ENCODE measurements at places on chromosomes 7 and 10.

- no peak for DNase-seq
Observed at GRCh38 chr10:26887611-26888215, 27.0 kb upstream of the ABI1 start.

DNA sequence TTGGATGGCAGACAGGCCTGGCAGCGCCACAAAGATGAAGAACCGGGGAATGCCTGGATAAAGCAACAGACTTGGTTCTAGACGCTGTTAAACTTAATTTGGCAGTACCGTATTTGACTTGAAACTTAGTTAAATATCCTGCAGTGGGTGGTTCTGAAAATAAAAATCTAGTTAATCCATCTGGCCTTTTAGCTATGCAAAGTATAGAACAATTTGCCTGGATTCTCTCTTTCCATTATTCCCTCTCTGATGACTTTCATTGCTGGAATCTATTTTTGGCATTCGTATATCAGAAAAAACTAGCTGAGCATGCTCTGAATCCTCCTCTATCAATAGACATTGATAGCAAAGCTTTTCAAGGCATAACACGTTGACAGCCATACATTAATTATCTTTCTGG, 203.6 kb downstream of the MACC1 start:
- DNase-seq: no peak

DNA sequence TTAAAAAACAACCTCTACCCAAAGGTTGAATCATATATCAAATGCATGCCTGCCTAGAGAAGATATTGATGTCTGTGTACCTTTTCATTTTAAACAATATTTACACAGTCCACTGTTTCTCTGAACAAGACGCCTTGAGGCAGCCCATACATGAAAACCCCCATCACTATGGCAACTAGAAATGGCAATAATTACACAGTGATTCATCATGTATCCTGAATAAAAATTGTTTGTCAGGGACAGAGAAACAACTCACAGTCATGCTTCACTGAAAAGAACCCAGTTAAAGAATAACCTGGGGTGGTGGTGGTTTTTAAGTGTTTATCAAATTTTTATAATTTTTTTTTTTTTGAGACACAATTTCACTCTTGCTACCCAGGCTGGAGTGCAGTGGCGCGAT, 19.7 kb downstream of the DNAJC12 start:
- DNase-seq: peak; percentile 52

- DNase-seq: no peak
Observed at GRCh38 chr10:58175990-58176900, 91.4 kb downstream of the IPMK start.

GRCh38 chr10:20173046-20173445, 356.8 kb downstream of the PLXDC2 start:
- DNase-seq: no peak

- DNase-seq: no peak
Observed at GRCh38 chr10:67100951-67101350, 175.1 kb downstream of the LRRTM3 start.

DNA sequence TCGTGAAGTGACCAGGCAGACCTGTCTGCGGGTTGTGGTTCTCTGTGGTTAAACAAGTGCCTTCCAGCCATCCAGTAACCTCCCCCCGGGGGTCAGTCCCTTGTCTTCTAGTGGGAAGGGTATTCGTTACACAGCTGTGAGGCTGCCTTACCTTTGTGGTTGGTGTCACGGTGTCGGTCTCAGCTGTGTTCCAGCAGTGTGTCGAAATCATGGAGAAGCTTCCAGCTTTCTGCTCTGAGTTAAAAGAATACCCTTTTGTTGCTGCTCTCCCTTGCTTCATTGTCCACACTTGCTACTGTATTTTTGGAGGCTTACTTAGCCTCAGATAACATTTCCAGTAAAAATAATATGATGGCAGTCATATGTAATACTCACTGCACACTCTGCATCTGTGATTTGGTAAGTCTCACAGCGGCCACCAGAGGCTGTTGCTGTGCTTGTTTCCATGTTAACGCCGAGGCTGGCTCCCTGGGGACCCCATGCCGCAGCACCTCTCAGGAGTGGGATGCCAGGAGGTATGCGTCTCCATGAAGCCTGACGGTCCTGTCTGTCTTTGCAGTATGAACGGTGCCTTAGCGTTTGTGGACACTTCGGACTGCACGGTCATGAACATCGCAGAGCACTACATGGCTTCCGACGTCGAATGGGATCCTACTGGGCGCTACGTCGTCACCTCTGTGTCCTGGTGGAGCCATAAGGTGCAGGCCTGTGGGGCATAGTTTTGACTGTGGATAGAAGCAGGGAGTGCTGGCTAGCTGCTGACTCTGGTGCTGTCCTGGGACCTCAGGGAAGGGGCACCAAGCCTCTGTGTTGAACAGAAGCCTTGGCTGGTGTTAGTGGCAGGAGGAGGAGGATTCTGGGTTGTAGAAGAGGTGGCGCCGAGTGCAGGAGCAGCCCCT, 20.5 kb downstream of the EIF3B start:
- DNase-seq: no peak

- DNase-seq: peak; percentile 21
Observed at GRCh38 chr10:70575874-70576802, 26.4 kb downstream of the PRF1 start.

DNA sequence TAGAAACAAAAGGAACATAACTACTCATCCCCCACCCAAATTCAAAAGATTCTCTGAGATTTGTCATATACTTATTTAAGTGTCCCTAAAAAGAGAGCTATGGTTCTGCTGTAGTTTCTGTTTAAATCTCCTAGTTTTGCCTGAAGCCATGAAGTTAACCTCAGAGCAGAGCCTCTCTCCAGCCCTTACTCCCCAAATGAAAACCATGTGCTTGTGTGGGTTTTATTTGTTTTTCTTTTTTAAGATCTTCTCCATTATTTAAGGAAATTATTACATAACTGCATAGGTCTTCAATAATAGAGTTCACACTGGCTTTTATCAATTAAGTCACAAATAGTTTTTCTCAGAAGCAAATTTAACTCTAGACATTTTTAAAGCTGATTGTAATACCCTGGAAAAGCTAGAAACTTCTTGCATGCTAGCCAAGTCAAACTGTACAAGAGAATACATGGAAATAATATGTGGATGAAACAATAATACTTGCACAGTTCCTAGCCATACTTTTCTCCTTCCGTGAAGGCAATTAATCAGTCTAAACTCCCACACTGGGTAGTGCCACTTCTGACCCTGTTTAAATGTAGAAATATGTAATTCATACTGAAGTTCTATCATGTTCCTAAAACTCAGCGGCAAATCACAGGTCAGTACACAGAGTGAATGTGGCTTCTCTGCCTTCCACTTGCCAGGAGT, 579.7 kb downstream of the SUGCT start:
- DNase-seq: no peak

DNA sequence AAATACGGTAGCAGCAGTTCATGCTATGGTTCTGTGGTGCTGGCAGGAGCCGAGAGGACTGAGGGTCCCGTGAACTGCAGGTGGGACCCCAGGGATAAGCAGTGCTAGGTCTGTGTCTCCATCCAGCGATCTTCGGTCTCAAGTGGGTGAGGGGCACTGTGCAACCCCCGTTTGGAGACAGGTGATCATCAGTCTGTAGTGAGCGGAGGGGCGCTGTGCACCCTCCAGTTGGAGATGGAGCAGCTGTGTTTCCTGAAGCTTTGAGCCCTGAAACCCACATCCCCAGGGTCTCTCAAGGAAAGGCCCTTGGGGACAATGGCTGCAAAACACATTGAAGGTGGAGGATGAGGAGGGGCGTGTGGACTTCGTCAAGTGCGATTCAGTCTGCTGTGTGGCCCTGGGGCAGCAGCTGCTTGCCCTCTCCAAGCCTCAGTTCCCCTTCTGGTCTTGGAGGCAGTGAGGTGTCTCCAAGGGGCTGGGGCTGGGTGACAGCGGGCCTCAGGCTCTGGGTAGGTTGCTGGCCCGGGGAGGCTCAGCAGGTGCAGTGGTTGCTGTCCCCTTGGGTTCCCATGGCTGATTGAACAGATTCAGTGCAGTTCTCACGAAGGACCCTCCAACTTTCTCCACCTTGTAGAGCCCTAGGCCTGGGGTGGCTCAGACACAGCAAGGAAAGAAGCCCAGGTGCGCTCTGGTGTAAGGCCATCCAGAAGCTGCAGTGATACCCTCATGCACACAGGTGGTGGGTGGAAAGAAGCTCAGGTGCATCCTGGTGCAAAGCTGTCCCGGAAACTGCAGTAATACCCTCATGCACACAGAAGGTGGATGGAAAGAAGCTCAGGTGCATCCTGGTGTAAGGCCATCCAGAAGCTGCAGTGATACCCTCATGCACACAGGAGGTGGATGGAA, 160.6 kb downstream of the ADARB2 start:
- DNase-seq: no peak

DNA sequence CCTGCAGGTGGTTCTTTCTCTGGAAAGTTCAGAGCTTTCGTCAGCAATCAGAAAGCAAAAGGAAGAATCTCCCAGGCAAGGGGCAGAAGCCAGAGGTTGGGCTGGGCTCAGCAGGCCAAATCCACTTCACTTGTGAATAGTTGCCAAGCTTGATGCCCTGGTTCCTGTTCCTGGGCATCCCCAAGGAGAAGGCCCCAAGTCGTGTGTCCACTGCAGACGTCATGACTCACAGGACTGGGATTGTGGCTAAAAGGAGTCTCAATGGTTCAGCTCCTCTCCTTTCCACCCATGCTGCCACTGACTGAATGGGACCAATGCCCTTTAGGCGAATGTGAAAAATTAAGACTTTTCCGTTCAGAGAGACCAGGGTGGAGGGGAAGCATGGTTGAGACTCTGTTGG, 38.6 kb upstream of the TRIM8 start:
- DNase-seq: no peak

- peak; percentile 4 for DNase-seq
Observed at GRCh38 chr10:77578583-77579227, 58.9 kb downstream of the KCNMA1 start.

GRCh38 chr7:113677811-113678210, 241.0 kb downstream of the PPP1R3A start:
- DNase-seq: no peak

DNA sequence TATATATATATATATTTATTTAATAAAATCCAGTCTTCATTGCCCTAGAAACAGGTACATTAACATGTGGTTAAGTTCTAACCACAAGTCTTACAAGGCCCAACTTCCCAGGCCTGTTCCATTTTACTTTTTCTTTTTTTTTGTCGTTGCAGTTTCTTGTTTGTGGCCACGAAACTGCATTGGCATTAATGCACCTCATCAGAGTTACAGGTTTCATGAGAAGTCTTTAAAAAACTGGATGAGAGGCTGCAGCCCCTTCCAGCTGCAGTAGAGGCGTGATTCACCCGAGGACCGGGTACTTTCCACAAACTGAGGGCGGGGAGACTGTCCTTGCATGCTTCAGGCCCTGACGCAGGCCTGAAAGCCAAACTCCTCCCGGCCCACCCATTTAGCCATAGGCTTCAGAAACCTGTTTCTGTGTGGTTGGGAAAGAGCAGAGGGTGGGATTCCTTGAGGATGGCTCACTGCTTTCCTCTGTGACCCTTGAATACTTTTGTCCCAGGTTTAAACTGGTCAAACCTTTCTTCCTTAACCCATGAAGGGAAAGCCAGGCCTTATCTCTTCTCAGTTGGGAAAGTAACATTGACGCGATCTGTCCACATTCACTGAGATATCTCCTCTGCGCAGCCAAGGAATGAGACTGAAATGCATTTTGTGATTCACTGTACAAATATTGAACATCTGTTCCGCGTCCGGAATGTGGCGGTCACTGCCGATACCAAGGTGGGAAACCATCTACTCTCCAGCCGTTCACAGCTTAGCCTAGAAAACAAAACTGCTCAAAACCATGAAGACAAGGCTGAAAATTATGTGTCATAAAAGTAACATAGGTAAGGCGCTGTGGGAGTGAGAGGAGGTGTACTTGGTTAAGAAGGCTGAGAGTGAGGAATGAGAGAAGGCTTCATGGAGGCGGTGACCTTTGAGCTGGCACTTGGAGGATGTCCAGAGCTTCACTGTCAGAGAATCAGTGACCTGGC, 311.7 kb downstream of the GATA3 start:
- DNase-seq: no peak

DNA sequence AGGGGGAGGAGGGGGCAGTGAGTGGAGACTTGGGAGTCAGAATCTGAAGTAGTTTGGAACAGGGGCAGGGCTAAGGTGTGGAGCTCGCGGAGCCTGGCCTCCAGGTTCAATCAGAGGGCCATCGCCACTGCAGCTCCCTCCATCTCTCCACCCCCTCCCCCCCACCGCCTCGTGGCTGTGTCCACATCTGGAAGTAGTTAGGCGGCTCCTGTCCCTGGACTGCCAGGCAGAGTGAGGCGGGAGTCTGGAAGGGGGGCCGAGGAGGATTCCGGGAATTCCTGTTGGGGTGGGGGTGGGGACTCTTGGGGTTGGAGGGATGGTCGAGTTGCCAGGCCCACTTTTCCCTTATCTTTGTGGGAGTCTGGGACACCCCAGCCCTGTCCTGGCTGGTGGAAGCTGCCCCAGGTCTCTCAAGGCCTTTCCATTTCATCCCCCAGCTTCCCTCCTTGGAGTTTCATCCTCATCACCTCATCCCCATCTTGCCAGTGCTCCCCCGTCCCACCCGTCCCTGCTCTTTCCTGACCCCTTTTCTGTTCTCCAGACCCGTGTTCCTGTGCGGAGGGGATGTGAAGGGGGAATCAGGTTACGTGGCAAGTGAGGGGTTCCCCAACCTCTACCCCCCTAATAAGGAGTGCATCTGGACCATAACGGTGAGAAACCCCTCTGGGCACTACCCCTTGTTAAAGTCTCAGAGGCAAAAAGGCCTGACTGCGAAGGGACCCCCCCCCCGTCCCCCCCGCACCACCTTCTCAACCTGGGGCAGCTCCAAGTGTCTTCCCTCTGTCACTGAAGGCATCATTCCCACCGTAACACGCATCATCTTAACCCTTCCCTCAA, 944 bp downstream of the PCOLCE start:
- peak; percentile 56 for DNase-seq

- no peak for DNase-seq
Observed at GRCh38 chr10:13224210-13224995, 9.8 kb downstream of the UCMA start.

DNA sequence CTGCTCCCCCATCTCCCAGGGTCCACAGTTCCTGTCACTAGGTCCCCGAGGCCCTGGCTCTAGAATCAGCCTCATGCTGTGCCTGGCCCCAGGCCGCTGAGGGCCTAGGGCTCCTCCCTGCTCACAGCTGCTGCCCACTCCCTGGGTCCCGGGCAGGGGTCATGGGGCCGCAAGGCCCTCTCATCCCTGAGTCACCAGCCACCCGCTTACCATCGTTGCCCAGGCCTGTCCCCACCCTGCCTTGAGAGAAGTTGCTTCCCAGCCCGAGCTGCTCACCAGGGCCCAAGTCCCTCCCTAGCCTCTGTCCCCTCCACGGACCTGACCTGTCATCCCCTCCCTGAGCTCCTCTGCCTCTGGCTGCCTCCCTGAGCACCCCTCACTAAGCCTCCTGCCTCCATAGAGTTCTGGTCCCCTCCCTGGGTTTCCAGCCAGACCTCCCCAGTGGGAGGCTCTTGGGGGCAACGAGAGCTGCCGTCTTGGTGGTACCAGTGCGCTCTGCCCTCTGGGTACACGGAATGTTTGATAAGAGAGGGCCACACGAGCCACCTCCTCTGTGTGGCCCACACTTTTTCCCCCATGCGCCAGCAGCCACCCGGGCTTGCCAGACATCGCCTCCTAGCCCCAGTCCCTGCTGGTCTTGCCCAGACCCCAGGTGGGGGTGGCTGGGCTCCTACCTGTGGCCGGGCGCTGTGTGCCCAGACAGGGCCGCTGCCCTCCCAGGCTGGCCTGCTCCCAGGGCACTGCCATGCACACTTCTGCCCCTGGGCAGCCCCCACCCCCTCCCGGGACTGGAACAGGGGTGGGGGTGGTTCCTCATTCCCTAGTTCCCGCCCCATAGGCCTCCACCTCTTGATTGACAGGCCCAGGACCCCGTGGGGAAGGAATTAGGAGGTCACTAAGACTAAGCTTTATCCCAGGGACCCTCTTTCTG, 21.3 kb downstream of the MLXIPL start:
- no peak for DNase-seq
